NCI-H2107 (cell line): ENCODE measurements at places on chromosomes 11 and 22.

- DNase-seq = no peak
Measured at GRCh38 chr11:62001450-62002191, 34.2 kb upstream of the FTH1 start.

DNA sequence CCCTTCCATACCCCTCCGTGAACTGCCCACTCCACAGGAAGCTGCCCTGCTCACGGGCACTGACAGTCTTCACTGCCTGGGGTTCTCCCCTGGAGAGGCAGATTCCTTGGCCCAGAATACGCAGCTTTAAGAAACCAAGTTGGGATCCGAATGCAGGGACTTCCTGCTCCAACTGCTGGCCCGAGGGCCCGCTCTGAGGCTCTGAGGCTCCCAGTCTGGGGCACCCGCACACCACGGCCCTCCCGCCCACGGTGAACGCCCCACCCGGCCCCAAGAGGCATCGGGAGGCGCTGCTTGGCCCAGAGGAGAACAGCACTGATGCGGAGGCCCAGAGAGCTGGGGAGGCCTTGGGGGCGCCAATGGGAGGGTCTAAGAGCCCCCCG lies 42.3 kb downstream of the IGF2 start:
- DNase-seq = no peak

DNA sequence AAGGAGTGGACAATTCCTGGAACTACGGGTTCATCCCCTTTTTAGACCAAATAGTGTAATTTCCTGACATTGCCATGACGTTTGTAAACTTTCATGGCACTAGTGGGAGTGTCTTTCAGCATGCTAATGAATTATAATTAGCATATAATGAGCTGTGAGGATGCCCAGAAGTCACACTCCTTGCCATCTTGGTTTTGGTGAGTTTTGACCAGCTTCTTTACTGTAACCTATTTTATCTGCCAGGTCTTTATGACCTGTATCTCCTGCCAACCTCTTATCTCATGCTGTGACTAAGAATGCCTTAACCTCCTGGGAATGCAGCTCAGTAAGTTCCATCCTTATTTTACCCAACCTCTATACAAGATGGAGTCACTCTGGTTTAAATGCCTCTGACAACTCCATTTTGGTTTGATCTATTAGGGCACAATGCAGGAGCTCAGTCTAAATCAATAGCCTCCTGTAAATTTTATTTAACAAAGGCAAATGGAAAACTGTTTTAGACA lies 20.7 kb downstream of the OR10A6 start:
- DNase-seq = no peak

GRCh38 chr22:37544955-37545702 lies 15.2 kb upstream of the CDC42EP1 start:
- no peak for DNase-seq

DNA sequence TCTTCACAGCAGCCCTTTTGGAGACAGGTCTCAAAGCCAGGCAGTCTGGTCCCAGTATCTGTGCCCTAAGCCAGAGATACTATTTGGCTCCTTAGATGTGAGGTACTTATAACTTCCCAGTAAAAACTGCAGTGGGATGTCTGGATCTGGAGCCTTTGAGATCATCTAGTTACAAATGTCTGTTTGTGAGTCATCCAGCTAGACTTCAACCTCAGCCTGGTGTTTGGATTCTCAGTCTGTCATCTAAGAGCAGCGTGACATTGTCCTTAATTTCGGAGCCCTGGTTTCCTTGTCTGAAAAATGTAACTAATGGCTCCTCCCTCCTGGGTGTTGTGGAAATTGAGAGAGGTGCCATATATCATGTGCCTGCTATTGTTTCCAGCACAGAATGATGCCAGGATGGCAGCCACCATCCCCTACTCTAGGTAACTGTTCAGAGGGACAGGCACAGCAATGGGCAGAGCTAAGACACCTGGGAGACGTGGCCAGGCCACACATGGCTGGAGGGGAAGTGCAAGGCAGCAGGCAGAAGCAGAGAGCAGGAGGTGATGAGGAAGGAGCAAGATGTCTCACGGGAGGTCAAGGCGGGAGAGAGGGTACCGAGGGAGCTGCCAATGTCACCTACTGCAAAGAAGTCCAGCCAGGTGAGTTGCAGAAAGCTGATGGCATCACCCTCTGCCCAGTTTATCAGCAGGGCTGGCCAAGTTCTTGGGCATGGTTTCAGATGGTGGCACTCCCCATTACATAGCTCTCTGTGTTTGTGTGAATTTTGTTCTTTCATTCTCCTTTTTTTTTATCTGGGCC lies 20.6 kb upstream of the ST3GAL4 start:
- DNase-seq = no peak

- no peak for DNase-seq
Measured at GRCh38 chr11:126311401-126312291, 7.8 kb downstream of the DCPS start.

DNA sequence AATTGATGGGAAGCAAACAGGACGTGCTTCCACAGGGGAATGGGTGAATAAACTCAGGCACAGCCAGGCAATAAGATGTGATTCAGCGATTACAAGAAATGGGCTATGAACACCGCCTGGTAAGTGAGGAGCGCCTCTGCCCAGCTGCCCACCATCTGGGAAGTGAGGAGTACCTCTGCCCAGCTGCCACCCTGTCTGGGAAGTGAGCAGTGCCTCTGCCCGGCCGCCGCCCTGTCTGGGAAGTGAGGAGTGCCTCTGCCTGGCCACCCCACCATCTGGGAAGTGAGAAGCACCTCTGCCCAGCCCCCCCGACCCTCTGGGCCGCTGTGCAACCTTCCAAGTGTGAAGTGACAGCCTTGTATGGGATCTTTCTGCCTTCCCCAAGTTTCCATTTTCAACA lies 73.2 kb upstream of the PRR5 start:
- no peak for DNase-seq

- no peak for DNase-seq
Measured at GRCh38 chr11:7278314-7278917, 26.7 kb downstream of the SYT9 start.

- no peak for DNase-seq
Measured at GRCh38 chr22:46589141-46589748, 30.9 kb upstream of the GRAMD4 start.

GRCh38 chr11:112874980-112875379 lies 86.2 kb upstream of the NCAM1 start:
- DNase-seq = no peak

DNA sequence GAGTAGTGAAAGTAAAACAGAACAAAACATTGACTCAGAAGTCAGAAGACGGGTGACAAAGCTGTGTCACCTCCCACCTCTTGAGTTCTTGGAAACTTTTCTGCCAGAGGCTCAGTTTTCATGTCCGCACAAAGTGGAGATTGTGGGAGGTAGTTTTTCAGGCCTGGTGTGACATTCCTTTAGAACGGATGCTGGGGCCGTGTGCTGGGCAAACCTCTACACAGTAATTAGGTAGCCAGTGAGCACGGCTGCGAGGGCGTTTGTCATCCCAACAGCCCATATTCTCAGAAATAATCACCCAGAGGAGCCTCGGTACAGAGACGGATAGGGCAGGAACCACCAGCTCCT lies 1054.4 kb downstream of the TBC1D22A start:
- DNase-seq = no peak

- DNase-seq = no peak
Measured at GRCh38 chr11:69546735-69547370, 65.4 kb downstream of the LINC01488 start.

GRCh38 chr11:119529936-119530335 lies 107.0 kb upstream of the THY1 start:
- DNase-seq = no peak

DNA sequence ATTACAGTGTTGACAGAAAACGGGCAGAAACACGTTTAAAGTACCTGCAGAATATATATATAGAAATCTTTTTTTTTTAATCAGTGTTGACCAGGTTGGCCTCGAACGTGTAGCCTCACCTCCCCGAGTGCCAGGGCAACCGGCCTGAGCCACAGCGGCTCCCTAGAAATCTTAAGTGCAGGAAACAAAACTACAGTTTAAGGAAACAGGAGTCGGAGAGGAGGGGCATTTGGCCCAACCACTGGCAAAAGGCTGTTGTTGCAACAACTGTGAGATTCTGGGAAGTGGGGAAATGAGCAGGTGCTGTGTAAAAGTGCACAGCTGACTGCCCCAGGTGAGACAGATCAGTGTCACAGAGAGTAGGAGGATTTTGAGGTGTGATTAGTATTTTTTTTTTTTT lies 3.7 kb downstream of the YWHAH start:
- DNase-seq = no peak

- DNase-seq = no peak
Measured at GRCh38 chr11:30356391-30356790, 33.5 kb downstream of the ARL14EP start.

DNA sequence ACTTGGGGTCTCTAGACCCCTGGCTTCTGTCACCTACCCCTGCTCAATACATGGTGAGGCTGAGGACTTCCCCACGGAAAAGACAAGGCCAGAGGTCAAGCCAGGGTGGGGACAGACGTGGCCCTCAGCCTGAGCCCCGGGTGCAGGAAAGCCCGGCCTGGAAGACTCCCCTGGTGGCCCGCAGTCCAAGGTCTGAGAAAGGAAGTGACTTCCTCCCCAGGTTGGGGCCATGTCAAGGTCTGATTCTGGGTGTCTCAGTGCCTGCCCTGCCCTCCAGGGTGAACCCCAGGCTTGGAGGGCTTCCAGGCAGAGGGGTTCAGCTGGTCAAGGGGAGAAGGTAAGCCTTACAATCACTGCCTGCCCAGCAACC lies 3.9 kb downstream of the CTSD start:
- DNase-seq = no peak

DNA sequence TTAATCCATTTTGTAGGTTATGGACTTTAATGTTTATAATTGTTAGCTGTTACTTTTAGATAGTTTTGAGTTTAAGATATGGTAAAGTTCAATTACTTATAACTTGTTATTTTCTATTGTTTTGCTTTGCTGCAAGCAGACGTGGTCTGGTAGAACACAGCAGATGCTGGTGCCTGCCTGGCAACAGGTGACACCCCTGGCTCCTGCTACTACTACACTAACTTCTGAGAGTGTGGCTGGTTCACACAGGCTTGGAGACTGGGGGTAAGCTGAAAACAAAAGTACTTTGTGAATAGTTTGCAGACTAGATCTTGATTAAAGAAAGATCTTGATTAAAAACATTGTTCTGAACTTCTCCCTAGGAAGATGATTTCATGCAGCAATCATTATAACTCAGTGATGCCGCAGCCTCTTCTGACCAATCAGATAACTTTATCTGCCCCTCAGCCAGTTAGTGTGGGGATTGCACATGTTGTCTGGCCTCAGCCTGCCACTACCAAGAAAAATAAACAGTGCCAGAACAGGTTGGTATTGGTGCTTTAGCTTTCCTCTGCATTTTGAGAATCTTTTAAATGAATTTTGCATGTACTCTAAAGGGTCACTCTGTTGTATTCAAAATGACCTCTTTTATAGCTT lies 90.4 kb downstream of the HIPK3 start:
- DNase-seq = no peak

- peak; percentile 25 for DNase-seq
Measured at GRCh38 chr11:114846416-114846791, 168.1 kb downstream of the NXPE2 start.

DNA sequence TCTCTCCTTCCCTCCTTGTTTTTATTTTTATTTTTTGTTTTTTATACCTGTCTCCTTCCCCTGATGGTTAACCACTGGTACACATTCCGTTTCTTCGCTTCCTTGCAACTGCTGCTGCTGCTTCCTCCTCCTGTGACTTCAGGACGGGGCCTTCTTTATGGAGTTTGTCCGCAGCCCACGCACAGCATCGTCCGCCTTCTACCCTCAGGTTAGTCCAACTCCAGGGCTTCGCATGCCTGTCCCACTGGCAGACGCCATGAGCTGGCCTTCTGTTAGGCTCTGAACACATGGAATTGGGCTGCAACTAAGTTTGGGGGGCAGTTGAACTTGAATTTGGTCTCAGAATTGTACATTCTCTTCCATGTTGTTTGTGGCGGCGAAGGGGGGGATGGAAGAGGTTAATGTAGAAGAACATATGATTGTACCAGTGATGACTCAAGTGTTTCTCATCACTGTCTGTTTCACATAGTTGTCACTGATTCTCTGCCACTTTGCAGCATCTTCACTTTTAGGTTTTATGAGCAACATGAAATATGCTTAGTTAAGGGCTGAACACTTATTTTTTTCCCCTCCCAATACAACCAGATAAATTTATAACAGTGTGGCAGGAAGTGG lies 83.0 kb upstream of the YWHAH start:
- no peak for DNase-seq

DNA sequence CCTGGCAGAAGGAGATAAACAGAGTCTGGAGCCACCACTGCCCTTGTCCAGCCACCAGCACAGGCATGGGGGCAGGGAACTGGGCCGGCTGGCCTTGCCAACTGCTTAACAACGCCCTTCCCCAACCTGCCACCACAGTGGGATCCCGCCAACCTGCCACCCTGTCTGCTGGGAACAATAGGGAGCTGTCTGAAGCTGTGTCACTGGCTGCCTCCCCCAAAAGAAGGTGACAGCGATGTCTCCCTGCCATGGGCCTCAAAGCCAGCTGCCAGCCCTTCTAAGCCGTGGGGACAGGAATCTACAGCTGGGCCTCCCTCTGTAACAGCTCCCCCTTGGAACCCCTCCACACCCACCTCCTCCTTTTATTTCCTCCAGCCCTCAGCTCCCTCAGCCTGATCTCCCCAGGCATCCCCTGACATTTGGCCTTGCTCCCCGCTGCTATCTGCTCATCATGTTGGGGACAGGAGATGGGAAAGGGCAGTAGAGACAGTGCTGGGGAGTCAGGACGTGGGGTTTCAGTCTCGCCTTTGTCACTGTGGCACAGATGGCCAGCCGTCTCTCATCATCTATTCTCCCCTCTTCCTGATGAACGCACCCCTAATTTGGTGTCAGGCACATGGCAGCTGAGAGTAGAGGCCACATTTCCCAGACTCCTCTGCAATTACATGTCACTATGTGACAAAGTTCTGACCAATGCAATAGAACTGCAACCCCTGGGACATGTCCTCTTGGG lies 51.3 kb upstream of the PRDM11 start:
- DNase-seq = no peak
